Stimulated activated CD4-positive, alpha-beta T cell treated with anti-CD3 and anti-CD28 coated beads, Interleukin-15, amount 100 ng/mL, for 48 hours (primary cell): ENCODE measurements at places on chromosomes 5 and 9.

GRCh38 chr9:6268826-6269397 is 53.3 kb downstream of the IL33 start:
- no peak for DNase-seq

DNA sequence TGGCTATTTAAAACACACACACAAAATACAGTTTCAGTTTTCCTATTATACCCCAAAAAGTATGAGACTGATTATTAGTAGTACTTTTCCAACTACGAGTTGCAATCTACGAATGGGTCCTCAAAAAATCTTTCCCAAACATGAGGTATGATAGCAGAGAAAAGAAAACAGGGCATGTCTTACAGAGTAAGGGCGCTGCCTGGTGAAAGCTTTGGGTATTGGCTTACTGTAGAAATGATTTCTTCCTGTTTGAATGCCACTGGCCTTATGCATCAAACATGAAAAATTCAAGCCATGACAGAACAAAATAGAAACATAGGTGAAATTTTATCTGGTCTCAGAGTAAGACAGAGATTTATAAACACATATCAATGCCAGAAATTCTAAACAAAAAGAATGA is 448.0 kb downstream of the SPOCK1 start:
- DNase-seq: no peak

- no peak for DNase-seq
Measured at GRCh38 chr5:178486239-178486641, 104.0 kb downstream of the COL23A1 start.

DNA sequence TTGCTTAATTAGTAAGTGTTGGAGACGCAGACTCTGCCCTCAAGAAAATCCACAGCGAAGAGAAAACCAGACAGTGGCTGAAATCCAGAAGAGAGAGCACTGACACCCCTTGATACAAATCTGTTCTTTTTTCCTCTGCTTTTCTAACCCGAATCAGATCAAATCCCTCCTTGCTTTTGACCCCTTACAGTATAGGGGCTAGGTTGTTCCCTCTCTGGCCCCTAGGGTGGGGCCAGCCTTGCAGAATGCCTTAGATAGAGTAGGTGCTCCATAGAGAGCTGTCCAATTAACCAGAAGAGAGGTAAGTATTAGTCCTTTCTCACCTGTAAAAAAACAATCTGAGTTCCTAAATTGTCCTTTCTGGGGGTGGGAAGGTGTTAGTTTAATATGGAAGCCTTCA is 10.1 kb downstream of the C1QTNF2 start:
- no peak for DNase-seq

DNA sequence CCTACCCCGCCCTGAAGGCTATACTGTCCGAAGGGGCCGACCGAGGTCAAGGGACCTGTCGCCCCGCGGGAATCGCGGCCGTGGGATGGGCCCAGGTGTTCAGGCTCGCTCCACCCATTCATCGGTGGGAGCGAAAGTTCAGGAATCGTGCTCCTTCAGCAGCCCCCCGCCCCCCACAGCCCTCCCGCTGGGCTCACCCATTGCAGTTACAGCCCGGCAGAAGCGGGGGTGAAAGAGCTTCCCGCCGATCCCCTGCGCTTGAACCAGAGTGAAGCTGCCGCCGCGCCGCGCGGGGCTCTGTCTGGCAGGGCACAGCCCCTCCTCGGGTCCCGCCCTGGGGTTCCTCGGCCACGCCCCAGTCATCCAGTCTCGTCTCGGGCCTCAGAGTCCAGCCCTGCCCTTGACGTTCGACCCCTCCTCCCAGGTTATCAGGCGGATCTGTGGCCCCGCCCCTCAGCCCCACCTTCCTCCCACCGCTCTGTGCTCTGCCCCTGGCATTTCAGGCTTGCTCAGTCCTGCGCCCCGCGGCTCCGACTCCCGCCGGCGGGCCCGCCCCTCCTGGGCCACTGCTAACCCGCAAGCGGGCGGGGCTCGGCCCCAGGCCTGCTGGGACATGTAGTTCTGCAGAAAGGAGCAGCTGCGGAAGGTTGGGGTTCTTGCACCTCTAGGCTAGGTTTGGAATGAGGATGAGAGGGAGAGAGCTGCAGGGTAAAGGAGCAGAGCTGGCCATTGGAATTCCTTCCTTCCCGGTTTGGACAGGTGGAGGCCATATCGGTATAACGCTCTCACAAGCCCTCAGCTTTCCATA is at the start of gene MYORG:
Gene MYORG, minus strand, starts transcription at position 303 of the 808 bp plus-strand sequence. CDS start 3,955 bp downstream, outside the sequence.
- DNase-seq: peak; percentile 95

- no peak for DNase-seq
Measured at GRCh38 chr5:136194576-136194975, 1.6 kb upstream of the SMIM32 start.

GRCh38 chr5:85931220-85931619 is 686.5 kb upstream of the COX7C start:
- no peak for DNase-seq

GRCh38 chr9:137114613-137115393 is at the start of gene DPP7:
Gene DPP7, minus strand, starts transcription at chr9:137114733. Its CDS starts 20 bp downstream, at chr9:137114713.
- peak; percentile 75 for DNase-seq

DNA sequence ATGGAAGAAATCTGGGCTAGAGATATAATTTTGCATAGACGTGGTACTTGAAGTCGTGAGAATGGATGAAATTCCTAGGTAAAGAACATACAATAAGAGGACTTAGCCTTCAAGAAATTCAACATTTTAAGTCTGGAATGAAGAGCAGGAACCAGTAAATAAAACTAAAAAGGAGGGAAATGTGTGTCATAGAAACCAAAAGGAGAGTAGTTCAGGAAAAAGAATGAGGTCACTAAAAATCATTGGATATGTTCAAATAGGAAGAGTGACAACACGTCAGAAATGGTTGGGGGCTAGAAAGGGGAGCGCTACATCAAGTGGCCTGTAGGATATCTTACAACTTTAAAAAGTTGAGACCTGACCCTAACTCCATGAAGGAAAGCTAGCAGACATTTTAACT is 44.0 kb downstream of the PFDN1 start:
- DNase-seq: no peak

DNA sequence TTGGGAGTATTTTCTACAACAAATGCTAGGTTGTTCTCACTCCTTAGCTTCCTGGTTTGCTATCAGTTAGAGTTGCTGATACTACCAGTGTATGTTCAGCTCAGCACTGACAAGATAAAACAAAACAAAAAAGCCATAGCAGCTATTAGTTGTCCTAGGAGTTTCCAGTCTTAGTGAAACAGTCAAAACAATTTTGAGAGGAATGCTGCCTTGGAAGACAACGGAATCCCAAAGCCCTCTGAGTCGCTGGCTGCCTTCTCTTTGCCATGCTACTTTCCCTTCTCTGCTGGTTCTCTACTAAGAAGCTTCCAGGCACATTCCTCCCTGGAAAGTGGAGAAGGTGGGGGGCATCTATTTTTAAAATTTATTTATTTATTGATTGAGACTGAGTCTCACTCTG is 5.4 kb upstream of the CREBRF start:
- no peak for DNase-seq

DNA sequence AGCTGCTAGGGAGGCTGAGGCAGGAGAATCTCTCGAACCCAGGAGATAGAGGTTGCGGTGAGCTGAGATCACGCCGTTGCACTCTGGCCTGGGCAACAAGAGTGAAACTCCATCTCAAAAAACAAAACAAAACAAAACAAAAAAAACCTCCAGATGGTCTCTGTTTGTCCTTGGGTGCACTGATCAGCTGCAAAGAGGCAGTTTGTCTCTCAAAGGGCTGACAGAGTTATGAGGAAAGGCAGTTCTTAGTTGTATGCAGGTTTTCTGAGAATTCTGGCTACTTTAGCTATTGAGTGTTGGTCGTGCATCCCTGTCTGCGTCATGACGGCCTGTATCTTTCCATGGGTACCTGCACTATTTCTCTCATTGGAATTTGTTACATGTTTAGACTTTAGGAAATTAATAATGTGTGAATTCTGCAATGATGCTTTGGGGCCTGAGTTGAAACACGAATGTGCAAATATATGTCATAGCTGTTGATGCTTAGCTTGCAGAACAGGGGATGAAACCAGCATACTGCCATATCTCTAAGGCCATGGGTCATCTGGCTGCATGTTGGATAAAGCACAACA is 18.2 kb downstream of the OR2S2 start:
- DNase-seq: no peak

- DNase-seq: no peak
Measured at GRCh38 chr9:673966-674526, 167.5 kb upstream of the DMRT1 start.

- no peak for DNase-seq
Measured at GRCh38 chr5:169081000-169081724, 219.8 kb downstream of the SLIT3 start.

- DNase-seq: no peak
Measured at GRCh38 chr5:13227513-13227912, 717.0 kb downstream of the DNAH5 start.

DNA sequence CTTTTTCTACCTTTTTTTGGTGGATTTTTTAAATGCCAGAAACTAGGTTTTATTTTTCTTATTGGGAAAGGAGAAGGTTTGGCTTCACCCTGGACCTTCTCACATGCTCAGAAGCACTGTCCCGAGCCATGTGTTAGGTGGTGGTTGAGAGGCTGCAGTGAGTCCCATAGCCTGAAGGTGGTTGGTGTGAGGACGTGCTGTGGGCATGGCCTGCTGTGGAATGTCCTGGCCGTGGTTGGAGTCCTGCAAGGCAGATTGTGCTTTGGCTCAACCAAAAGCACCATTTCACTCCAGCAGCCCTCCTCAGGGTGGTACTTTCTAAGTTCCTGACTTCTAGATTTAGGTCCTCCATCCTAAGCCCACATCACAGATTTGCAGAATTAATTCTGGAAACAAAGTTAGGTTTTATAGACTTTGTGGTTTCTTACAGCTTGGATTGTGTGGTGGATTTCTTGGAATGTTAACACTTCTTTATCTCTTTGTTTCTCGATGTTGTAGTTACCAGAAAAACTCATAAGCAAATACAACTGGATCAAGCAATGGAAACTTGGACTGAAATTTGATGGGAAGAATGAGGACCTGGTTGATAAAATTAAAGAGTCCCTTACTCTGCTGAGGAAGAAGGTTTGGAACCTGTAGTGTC is 22.6 kb downstream of the OTULIN start:
- no peak for DNase-seq

DNA sequence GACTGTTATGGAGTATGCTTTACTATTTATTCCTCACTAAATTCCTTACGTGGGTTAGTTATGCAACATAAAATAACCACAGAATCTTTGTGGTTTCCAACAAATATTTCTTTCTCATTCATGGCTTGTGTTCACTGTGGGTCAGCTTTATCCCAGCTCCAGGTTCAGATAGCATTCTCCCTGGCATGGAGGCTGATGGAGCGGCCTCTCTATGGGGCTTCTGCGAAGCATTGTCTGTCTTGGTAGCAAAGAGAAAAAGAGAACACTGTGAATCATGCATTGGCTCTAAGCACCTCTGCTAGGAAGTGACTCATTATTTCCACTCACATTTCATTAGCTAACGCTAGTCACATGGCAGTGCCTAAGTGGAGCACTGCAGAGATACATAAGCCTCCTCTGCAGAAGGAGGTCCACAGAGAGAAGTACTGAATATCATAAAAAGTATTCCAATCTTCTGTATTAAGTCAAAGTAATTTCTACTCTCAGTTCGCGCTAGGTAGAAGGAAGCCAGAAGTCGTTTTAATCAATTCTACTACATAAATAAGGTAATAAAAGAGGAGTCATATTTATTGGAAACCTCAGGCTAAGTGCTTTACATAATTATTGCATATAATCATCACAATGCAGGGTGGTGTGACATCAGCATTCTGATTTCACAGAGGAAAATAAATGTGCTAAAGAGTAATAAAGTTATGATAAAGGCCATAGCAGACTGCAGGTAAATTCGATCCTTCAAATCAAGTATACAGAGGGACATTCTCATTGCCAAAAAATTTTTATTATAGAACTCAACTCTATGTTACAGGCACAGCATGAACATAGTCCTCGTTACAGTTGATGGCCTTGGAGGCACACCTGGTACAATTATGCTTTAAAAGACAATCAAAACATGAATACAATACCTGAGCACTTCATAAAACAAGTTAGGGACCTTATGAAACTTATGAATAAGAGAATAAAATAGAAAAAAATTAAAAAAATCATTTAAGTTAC is 531.1 kb downstream of the CETN3 start:
- no peak for DNase-seq

DNA sequence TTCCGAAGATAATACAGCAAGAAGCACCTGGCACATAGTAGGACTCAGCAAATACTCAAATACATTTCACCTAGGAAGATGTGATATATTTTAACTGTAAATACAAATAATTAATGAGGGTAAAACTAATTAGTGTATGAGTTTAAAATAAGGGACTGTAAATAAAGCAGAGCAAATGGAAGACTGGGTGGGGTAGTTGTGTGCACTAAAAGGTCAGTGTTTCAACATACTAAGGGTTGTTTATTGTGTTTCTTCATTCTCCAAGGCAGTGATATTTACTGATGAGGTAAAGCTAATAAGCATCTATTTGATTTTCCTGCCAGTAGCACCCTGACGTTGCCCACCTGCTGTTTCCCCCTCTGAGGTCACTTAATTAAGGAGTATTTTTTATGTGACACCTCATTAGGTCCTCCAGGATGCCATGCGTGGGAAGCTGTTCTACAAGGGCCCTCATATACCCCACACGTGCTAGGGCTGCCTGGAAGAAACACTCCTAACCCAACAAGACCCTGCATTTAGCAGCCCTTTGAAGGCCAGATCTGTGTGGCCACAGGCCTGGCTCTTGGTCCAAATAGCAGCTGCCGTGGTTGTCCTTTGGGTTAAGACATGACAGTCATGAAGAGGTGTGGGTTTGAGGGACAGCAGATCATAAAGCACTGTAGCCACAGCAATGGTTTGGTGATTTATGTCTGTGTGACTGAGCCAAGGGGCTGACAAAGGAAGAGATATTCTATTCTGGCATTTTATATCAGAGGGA is 97.5 kb upstream of the RPS23 start:
- DNase-seq: no peak

GRCh38 chr9:96140296-96141127 is 161.5 kb downstream of the HSD17B3 start:
- no peak for DNase-seq

GRCh38 chr5:140671472-140672125 is 1.8 kb downstream of the DND1 start:
- no peak for DNase-seq

DNA sequence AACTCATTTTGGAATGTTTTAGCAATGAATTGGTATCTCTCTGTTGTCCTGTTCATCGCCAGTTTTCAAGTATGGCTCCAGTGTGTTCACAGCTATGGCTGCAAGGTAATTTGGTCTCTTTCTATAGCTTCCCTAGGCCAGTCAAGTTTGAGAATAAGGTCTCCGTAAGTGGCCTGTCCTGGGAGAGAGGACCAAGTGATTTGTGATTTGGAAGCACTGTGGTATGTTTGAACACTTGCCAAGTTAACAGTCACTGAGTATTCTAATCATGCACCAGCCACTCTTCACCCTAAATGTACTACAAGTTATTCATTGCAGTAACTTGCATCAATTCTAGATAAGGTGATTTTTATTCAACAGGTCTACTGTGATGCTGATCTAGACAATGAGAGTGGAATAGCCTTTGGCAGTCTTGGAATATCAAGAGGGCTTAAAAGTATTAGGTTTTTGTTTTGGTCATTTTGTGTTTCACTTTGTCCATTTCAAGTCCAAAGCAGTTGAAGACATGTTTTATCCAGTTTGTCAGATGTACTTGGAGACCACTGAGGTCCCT is 41.1 kb downstream of the G3BP1 start:
- DNase-seq: no peak

- no peak for DNase-seq
Measured at GRCh38 chr5:108451269-108451668, 69.4 kb upstream of the FBXL17 start.
